ENCODE measurements at places on chromosomes 7 and 10.

- DNase-seq, result no peak
Observed at GRCh38 chr10:59891349-59891748, 15.0 kb downstream of the CCDC6 start.

DNA sequence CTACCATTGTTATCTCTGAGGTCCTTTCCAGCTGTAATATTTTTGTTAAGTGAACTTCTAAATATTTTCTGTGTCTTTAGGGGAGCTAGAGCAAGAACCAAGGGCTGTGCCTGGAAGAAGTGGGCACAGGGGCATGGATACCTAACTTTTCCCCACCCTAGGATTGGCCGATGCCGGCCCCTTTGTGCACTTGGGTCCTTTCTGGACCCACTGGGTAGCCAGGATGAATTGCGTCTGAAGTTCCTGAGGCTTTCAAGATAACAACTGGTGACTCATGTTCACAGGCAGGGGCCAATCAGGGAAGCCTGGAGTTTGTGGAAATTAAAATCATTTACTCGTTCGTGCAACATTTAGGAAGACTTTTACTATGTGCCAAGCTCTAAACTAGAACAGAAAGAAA lies 758 bp downstream of the DPCD start:
- no peak for DNase-seq

- no peak for DNase-seq
Observed at GRCh38 chr10:128314686-128315085, 188.5 kb upstream of the MKI67 start.

- DNase-seq, result no peak
Observed at GRCh38 chr7:85320699-85321476, 134.0 kb upstream of the SEMA3D start.

GRCh38 chr10:76086761-76087639 lies 655.6 kb downstream of the LRMDA start:
- DNase-seq, result no peak

- DNase-seq, result no peak
Observed at GRCh38 chr10:116817178-116817577, 32.1 kb upstream of the ENO4 start.

DNA sequence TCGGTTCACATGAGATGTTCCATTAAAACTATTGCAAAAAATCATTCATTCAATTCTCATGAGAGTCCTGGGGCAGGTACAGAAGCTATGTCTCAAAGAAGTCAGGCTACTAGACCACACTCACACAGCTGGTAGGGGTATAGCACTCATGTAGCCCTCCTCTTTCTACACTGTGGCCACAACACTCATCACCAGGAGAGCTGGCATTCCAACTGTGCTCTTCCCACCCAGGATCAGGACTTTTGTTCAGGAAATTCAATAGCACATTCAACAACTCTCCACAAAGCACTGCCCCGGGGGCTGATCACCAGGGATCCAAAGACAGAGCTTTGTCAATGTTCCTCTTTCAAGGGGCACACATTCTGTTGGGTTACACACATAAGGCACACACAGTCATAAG lies 31.0 kb upstream of the C10orf90 start:
- DNase-seq, result no peak

GRCh38 chr7:99733448-99733847 lies 1.5 kb downstream of the CYP3A7 start:
- peak; percentile 19 for DNase-seq

- DNase-seq, result no peak
Observed at GRCh38 chr10:28072573-28072972, 73.7 kb upstream of the ODAD2 start.

DNA sequence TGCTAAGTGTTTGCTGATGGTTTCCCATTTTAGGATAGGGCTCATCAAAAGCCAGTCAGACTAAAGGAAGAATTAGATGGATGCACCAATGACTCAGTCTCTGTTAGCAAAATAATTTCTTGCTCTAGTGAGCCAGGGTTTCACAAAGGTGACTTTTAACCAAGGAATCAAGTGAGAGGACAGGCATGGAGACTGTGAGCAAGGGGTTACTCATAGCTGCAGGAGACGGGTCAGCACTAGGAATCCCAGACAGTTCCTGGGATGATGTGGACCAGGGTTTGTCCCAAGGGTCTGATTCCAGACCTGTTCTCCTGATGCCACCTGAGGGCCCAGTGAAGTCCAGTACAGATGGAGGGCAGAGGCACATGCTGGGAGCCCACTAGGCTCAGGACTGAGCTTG lies 138.1 kb downstream of the NOC3L start:
- DNase-seq, result no peak

- DNase-seq, result no peak
Observed at GRCh38 chr10:80524190-80524909, 13.4 kb upstream of the SH2D4B start.

GRCh38 chr10:131960631-131961046 lies 21.1 kb downstream of the BNIP3 start:
- no peak for DNase-seq

DNA sequence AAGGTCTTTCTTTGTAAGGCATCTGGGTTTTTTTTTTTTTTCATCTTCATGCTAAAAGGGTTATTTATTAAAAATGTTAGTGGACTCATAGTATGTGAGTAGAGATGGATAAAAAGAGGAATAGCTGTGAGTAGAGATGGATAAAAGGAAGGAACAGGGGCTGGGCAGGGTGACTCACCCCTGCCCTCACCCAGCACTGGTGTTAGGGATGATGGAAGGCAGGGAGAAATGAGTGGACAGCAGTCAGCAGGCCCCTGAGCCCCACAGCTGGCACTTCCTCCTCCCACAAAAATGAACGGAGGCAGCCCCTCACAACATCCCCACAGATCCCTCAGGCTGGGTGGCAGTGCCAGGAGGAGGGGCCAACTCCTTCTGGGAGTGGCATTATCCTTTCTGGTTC lies 39.3 kb downstream of the ANTXRL start:
- DNase-seq, result no peak

GRCh38 chr10:5355594-5356301 lies 9.0 kb upstream of the UCN3 start:
- no peak for DNase-seq
